ENCODE measurements at places on chromosomes 1 and 21.

DNA sequence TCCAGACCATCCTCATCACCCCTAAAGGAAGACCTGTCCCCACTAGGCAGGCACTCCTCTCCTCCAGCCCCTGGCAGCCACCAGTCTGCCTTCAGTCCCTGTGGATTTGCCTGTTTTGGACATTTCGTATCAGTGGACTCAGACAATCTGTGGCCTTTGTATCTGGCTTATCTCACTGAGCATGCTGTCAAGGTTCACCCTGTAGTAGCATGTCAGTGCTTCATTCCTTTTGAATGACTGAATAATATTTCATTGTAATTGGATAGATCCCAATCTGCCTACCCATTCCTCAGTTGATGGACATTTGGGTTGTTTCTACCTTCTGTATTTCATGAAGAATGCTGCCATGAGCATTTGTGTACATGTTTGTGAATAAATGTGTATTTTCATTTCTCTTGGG, 32.9 kb upstream of the RNF187 start:
- DNase-seq = no peak

- no peak for DNase-seq
Observed at GRCh38 chr1:85444381-85444780, 20.6 kb downstream of the DDAH1 start.

DNA sequence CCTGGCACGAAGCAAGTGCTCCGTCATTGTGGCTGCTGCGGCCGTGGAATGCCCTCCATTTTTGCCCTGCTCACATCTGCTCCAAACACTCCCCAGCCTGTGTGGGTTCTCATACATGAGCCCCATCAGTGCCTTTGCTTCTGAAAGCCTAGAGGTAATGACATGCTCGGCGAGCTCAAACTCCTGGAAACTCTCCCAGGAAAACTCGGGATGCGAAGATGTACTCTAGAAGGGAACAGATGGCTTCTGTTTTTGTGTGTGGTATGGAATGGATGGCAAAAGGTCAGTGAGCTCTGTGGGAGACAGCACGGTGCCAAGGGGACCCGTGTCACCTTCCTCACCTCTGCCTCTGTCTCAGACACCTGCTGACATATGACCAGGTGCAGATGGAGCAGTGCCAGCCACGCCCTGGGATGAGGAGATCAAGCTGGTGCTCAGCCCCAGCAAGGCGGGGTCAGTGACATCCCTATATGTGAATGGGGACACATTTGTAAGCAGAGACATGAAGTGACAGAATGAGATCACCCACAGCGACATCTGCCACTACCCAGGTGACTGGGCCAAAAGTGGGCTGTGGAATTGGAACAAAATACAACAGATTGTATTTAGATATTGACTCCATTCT, 84.1 kb upstream of the COX20 start:
- DNase-seq = no peak

- DNase-seq = no peak
Observed at GRCh38 chr1:48718116-48718630, 58.5 kb downstream of the BEND5 start.

- DNase-seq = no peak
Observed at GRCh38 chr1:246631426-246631825, 65.2 kb downstream of the CNST start.

DNA sequence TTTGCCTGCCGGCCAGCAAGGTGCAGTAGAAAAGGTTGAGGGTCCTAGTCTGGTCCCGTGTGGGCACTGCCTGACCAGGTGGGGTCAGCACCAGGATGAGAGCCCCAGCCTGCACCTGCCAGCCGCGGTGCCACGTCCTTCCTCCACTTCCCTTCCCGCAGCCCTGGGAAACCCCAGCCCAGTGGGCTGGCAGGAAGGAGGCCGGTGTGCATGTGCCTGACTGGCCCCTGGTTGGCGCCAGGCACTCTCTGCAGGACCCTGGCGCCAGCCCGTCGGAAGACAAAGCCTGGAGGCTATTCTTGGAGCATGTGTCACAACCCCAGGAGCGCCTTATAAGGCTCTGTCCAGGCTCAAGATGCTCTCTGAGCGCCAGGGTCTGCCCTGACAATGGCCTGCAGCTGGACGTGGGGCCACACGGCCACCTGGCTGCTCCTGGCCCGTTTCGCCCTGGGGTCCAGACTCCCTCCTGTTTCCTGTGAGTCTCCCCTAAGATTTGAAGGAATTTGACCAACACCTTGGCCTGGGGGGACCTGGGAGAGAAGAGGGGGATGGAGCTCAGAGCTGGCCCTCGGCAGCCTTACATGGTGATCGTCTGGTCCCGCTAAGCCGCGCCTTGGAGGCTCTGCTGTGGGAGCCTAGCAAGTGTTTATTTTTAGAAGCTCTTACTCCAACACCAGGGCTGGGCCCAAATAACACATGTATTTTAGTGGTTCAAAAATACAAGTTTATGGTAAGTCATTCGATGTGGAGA, 31.9 kb upstream of the POFUT2 start:
- DNase-seq = no peak

- peak; percentile 36 for DNase-seq
Observed at GRCh38 chr1:204960306-204961125, 82.5 kb upstream of the CNTN2 start.

DNA sequence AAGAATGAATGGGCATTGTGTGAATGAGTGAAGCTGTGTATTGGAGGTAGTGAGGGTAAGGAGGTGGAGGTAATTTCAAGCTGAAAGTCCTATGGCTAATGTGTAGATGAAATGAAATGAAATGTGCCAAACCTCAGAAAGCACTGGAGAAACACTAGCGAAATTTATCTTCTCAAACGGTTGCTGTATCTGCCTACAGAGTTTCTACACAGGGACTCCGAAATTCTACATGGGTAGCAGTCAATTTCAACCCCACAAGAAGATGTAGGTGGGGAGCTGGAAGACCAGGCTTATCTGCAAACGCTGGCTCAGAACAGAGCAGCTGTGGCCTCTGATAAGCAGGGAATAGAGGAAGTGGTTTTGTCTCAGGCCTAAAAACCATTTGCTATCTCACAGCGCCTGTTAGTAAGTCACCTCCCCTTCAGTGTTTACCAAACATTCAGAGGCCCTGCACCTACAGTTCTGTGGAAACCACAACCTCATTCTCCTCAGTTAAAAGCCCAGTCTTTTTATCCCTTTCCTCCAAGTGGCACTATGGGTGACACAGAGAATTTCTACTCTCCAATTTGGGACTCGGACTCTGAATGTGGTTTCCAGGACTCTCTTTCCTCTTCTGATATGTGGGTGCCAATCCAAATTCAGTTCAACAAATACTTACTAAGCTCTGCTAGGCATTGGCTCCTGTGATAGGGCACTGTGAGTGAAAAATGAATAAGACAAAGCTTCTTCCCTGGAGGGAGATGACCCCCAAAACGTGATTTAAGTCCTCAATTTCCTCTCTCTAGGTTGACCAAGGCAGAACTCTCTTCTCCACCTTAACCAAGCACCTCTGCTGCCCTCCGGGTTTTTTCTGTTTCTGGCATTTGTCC, 17.2 kb upstream of the SLAMF6 start:
- DNase-seq = no peak

DNA sequence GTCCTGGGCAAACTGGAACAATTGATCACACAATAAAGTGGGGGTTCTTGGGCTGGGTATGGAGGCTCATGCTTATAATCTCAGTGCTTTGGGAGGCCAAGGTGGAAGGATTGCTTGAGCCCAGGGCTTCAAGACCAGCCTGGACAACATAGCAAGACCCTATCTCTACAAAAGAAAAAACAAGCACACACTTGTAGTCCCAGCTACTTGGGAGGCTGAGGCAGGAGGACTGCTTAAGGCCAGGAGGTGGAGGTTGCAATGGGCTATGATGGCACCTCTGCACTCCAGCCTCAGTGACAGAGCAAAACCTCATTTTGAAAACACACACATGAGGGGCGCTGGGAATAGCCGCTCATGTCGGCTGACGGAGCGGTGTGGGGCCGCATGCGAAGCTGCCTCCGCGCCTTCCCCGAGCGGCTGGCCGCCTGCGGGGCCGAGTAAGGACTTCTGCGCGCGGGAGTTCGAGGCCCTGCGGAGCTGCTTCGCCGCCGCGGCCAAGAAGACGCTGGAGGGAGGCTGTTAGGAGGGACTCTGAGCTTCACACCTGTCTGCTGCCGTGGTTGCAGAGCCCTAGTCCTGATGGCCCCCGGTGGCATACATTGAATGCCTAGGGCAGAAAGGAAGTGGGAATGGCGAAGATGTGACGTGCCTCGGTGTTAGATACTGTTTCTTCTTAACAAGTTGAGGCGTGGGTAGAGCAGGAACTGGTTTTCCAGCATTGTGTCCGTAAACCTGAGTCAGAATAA, 59.5 kb downstream of the ACBD3 start:
- no peak for DNase-seq

DNA sequence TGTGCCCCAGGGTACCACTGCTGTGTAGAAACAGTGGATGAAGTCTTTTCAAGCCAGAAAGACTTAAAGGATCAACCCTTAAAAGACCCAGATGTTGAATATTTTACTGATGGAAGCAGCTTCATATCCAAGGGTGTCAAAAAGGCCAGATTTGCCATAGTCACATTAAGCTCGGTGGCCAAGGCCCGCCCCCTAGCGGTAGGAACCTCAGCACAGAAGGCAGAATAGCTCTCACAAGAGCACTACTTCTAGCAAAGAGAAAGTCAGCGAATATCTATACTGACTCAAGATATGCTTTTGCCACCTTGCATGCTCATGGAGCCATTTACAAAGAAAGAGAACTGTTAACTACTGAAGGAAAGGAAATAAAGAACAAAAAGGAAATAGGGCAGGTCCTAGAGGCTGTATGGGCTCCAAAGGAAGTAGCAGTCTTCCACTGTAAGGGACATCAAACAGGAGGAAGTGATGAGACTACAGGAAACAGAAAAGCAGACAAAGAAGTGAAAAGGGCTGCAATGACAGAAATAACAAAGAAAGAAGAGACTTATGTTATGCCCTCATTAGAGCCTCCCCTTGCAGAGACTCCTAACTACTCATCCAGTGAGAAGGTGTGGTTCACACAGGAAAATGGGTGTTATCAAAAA, 90.5 kb downstream of the LIPI start:
- peak; percentile 6 for DNase-seq

GRCh38 chr1:37919277-37919676, 27.6 kb downstream of the INPP5B start:
- DNase-seq = no peak

DNA sequence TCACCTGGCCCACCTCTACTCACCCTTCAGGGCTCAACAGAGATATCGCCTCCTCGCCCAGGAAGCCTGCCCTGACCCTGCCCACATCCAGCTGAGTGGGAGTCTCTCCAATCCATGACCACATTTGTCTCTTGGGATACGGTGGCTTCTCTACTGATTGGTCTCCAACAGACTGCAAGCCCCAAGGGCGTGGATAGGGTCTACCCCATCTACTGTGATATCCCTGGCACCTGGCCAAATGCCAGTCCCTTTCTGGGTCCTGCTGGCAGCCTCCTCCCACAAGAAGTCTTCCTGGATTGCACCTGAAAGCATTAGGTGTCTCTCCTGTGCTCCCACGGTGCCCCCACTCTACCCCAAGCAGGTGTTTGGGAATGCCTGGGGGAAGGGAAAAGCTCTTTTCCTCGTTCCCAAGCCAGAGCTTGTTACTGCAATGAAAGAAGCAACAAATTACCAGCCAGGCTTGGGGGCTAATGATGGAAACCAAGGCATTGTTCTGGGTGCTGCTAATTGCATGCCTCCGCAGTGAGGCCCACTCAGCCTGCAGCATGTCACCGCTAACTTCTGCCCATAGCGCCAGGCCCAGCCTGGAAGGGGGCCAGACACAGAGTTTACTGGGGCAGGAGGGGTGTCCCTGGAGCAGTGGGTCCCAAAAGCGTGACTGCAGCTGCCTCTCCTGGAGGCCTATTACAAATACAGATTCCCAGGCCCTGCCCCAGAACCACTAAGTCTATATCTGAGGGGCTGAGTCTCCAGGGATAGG, 90.7 kb upstream of the IFFO2 start:
- no peak for DNase-seq

DNA sequence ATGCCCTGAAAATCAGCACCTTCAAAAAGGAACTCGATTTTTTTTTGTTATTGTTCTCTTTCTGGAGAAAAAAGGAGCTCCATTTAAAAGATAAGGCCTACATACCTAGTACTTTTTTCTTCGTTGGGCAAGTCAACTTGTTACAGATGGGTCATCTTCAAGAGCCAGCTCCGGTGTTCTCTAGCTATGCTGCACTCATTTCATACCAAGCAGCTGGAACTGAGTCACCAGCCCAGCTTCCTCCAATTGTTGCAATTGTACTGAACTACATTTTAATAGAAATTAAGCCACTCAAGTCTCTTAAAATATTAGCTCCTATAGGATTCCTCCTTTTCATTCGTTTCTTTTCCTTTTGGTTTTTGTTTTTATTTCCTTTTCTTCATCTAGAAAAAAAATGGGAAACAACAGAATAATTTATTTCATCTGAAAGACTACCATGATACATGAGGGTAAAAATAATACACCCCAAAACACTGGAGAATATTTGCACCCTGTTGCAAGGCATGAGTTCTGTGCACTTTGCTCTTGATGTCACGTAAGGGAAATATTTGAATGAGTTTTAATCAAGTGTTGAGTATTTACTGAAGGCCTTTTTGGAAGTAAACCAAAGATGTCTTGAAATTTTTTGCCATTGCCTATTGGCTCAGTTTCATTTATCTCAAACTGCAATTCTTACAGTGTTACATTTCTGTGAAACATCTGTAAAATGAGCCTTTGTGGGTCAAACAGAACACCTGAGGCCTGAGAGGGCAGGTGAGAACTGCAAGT, 60.5 kb downstream of the CLIC4 start:
- no peak for DNase-seq

DNA sequence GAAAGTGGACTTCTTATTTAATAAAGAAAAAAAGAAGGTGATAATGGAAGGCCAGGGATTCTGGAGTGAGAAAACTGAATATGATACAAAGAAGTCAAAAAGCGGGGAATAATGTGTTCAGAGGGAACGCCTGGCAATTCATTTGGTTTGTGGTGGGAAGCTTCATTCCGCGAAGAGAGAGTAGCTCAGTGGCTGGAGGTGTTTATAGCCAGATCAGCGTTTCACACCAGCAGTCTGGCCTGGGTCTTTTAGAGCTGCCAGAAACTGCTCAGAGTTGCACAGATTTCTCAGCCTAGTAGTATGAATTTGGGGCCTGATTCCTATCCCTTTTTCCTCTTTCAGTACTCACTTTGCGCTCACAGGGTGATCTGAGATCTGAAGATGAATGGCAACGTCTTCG, 67.8 kb upstream of the IPO9 start:
- DNase-seq = no peak

- DNase-seq = no peak
Observed at GRCh38 chr1:162466797-162467196, 30.8 kb upstream of the UHMK1 start.

GRCh38 chr1:227607336-227607898, 44.1 kb downstream of the ZNF678 start:
- no peak for DNase-seq
